ENCODE measurements at places on chromosomes 1 and 21. TPM values are rescaled to one million over a fixed set of nuclear protein-coding genes. Genes with fewer than 3 reads are reported as not detected.

The FTCD gene
- total RNA-seq = 2.1 TPM

The CLCA1 gene
- total RNA-seq = not detected

The ERRFI1 gene
- 1.0 TPM for total RNA-seq

The AGT gene
- total RNA-seq = not detected

DNA sequence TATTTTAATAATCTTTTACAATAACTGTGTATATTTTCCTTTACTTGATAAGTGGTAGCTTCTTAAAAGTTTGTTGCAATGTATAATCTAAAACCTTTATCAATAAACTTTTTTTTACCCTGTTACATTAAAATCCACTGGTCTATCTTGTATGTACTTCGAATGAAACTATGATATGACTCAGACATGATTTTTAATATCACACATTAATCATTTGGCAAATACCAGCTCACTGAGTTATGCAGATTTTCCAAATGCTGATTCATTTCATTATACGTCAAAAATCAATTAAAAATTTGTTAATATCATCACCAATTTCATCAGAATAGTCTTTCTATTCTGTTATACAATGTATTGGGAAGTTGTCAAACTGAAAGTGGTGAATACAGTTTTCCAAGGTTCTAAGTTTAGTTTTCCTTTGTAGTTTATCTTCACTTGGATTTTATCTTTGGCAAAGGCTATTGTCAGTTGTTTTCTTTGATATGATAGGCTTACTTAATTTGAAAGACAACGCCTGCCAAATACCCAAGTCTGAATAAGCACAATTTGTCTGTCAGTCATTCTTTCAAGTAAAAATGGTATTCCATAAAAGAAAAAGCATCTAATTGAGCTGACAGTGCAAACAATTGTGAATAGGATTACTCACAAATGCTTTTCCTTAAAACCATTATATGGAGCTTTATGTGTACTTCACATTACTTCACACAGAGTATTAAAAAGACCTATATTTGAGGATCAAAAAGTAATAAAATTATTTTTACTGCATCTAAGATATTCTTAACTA lies 127.0 kb downstream of the NME7 start:
- H3K27ac ChIP-seq = no peak overlapping the region
- no peaks in the 10 kb centered on the region for H3K27me3 ChIP-seq
- no peak overlapping the region for H3K4me3 ChIP-seq
- no peaks in the 10 kb centered on the region for H3K36me3 ChIP-seq
- no peaks in the 10 kb centered on the region for H3K4me1 ChIP-seq
- DNase-seq = no peak

The CELA3B gene
- not detected for total RNA-seq

The SYT14 gene
- not detected for total RNA-seq

The IL20 gene
- not detected for total RNA-seq

DNA sequence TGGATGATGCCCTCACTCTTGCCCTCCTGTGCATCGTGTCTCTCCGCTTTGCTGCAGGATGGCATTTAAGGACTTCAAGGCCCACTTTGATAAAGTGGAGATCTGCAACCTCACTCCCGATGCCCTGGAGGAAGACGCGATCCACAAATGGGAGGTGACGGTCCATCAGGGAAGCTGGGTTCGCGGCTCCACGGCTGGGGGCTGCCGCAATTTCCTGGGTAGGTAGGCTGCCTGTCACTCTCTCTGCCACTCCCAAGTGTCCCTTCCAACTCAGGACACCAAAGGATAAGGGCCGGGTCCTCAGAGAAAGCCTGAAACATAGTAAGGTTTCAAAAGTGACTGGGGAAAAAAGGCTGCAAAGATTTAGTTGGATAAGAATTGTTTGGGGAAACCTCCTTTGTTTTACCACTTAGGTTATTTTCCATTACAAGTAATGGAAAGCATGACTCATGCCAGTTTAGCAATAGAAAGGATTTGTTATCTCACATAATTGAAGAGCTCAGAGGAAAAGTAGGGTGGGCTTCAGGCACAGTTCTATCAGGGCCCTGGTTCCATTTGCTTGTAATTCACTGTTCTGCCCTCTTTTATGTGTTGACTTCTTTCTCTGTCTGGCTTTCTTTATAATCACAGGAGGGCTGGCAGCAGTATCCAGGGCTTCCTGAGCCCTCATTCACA lies 31.9 kb downstream of the CAPN9 start:
- no peaks in the 10 kb centered on the region for H3K4me1 ChIP-seq
- no peak overlapping the region for H3K4me3 ChIP-seq
- peaks cover 3% of the 10 kb centered on the region for H3K27me3 ChIP-seq
- DNase-seq = no peak

DNA sequence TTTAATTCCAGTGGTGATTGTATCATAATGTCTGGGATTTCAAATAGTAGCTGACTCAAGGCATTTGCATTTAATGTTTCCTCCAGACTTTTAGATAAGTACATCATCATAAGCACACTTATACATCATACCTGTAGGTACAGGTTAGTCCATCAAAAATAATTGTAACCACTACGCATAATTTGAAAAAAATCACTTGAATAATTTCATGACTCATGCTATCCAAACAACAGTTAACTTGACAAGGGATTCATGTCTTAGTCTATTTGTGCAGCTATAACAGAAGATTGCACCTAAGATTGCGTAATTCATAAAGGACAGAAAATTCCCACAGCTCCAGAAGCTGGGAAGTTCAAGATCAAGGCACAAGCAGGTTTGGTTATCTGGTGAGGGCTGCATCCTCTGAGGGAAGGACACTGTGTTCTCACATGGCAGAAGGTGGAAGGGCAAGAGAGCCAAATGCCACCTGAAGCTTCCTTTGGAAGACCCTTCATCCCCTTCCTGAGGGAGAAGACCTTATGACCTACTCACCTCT lies 801.7 kb upstream of the BRINP3 start:
- H3K36me3 ChIP-seq = no peaks in the 10 kb centered on the region
- H3K4me3 ChIP-seq = no peak overlapping the region
- H3K27me3 ChIP-seq = no peaks in the 10 kb centered on the region
- DNase-seq = no peak

DNA sequence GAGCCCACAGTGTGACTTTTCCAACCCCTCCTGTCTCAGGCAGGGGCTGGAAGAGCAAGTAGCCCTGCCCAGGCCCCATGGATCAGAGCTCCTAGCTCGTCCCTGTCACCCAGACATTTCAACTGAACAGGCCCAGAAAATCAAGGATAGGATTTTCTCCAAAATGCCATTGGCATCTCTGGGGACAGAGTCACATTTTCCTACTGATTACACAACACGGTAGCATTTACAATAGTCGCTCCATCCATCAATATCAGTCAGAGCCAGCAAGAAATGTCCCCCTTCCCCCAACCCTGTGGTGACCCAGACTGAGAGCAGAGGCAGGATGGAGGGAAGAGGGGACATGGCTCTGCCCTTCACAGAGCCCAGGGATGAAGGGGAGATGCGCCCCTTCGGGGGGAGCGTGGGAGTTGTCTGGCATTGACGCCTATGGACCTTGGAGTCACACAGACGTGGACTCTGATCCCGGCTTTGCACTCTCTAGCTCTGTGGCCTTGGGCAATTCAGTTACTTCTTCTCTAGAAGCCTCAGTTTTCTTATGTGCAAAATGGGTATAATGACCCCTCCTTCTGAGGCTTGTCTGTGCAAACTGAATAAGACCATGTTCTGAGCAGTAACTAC lies 275.6 kb downstream of the FOXD2 start:
- no peak overlapping the region for H3K4me3 ChIP-seq
- H3K4me1 ChIP-seq = peaks cover 3% of the 10 kb centered on the region
- no peak overlapping the region for H3K27ac ChIP-seq
- H3K36me3 ChIP-seq = no peaks in the 10 kb centered on the region

- no peak overlapping the region for H3K4me3 ChIP-seq
- no peaks in the 10 kb centered on the region for H3K4me1 ChIP-seq
- H3K27ac ChIP-seq = peak overlapping the region; percentile 35
- H3K27me3 ChIP-seq = no peaks in the 10 kb centered on the region
Observed at GRCh38 chr1:202304375-202304774, 37.4 kb downstream of the UBE2T start.

- peak overlapping the region; percentile 45 for H3K4me3 ChIP-seq
- peak overlapping the region; percentile 85 for H3K27ac ChIP-seq
- peak; percentile 39 for DNase-seq
- H3K27me3 ChIP-seq = no peaks in the 10 kb centered on the region
- peaks cover 67% of the 10 kb centered on the region for H3K4me1 ChIP-seq
Observed at GRCh38 chr1:38009088-38009840, 3.3 kb upstream of the UTP11 start.

- H3K27me3 ChIP-seq = peaks cover 9% of the 10 kb centered on the region
- H3K4me3 ChIP-seq = no peak overlapping the region
- no peaks in the 10 kb centered on the region for H3K36me3 ChIP-seq
- DNase-seq = peak; percentile 32
Observed at GRCh38 chr1:7669559-7670311, 101.4 kb upstream of the VAMP3 start.

The CLDN17 gene
- total RNA-seq = not detected

The RPE65 gene
- not detected for total RNA-seq

Measured in naive thymus-derived CD8-positive, alpha-beta T cell (primary cell).